ENCODE measurements at places on chromosomes 12 and 14.

GRCh38 chr12:67415473-67415872 is 146.3 kb downstream of the CAND1 start:
- DNase-seq: no peak

DNA sequence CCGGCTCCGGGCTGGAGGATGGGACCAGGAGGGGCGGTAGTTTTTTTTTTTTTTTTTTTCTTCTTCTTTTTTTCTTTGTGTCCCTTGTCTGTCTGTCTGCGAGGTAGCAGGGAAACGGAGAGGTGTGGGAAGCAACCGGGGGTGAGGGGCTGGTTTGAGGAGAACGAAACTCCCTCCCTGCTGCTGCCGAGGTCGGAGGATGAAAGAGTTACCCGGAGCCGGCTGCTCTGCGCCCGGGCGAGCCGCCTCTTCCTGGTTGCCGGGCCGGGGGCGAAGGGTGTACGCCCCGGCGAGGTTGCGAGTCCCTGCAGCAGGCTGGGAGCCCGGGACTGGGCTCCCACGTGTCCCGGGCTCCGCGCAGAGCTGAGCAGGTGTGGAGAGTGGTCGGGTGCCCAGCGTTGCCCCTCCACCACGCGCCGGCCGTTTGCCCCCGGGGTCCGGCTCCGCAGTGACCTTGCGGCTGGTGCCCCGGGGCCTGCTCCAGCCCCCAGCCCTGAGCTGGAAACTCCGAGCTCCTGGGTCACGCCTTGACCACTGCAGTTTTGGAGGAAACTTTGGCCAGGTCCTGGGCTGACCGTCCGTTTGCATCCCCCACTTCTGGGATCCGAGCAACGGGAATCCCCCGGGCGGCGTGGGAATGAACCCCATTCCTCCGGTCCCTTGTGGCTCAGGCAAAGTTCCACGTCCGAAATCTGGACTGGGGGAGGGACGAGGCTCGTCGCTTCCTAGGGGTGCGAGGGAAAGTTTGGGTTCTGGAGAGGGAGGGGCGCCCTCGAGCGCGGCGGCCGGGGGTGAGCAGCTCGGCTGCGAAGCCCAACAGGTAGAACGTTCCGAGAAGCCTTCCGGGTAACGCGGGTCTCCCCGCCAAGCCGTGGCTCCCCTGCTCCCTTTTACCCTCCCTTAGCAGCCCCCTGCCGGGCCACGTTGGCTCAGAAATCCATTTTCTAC is 1.3 kb downstream of the CHST11 start:
- DNase-seq: peak; percentile 76

- no peak for DNase-seq
Observed at GRCh38 chr12:66047411-66048021, 83.0 kb downstream of the LLPH start.

GRCh38 chr12:20127413-20127812 is 240.9 kb upstream of the PDE3A start:
- no peak for DNase-seq

DNA sequence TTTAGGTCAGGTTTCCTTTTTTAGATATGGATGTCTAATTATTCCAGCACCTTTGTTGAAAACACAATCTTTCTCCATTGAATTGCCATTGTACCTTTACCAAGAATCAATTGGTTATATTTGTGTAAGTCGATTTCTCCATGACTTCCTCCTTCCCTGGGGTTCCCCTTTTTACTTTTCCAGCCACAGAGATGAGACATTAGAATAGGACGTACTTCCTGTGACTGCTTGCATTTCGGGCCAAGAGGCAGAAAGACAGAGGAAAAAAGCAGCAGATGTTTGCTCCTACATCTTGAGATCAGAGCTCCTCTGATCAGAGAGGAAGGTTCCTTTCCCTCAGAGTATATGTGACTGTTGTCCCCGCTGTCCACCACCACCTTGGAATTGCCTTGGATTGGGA is 453.7 kb upstream of the RGS6 start:
- DNase-seq: no peak

GRCh38 chr14:91186515-91187066 is 57.9 kb downstream of the GPR68 start:
- no peak for DNase-seq

- DNase-seq: no peak
Observed at GRCh38 chr12:7915661-7916403, 20.2 kb downstream of the SLC2A3 start.

DNA sequence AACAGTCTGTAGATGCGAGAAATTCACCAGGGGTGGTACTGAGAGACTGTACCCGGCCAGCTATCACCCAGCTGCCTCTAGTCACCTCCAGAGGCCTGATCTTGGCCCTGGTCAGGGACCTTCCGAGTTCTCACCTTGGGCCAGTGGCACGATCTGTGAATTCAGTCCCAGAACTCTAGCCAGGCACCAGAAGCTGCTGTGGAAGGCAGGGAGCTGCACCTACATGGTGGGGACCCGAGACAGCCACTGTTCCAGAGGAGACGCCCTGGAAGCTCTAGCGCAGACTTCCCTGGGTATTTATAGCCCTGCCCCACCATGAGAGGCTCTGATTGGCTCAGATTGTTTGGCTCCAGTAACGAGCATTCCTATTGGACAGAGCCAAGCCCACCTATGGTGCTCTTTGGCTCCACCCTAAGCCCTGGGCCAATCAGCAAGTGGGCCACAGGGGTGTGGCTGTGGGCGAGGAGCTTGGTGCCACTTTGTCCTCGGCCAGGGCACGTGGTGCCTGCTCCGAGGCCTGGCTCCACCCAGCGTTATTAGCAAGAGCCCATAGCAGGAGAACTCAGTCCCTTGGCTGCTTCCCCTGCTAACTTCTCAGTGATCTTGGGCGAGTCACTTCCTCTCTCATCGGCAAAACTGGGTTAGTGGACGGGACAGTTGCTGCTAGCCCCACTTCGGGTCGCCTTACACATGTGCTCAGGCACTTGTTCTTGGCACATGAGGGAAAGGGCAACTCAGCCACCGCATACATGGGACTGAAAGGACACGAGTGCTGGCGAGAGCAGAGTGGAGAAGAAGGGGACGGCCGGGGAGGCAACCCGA is 89.0 kb upstream of the BCL11B start:
- no peak for DNase-seq

GRCh38 chr14:29054119-29054518 is 287.5 kb downstream of the FOXG1 start:
- no peak for DNase-seq

GRCh38 chr14:103551338-103551762 is 11.1 kb downstream of the BAG5 start:
- peak; percentile 69 for DNase-seq

GRCh38 chr12:75677522-75677921 is 166.1 kb upstream of the KRR1 start:
- DNase-seq: no peak

- DNase-seq: no peak
Observed at GRCh38 chr14:77260631-77261030, 10.4 kb downstream of the NGB start.

GRCh38 chr12:53065975-53066931 is 12.9 kb downstream of the SPRYD3 start:
- peak; percentile 85 for DNase-seq

DNA sequence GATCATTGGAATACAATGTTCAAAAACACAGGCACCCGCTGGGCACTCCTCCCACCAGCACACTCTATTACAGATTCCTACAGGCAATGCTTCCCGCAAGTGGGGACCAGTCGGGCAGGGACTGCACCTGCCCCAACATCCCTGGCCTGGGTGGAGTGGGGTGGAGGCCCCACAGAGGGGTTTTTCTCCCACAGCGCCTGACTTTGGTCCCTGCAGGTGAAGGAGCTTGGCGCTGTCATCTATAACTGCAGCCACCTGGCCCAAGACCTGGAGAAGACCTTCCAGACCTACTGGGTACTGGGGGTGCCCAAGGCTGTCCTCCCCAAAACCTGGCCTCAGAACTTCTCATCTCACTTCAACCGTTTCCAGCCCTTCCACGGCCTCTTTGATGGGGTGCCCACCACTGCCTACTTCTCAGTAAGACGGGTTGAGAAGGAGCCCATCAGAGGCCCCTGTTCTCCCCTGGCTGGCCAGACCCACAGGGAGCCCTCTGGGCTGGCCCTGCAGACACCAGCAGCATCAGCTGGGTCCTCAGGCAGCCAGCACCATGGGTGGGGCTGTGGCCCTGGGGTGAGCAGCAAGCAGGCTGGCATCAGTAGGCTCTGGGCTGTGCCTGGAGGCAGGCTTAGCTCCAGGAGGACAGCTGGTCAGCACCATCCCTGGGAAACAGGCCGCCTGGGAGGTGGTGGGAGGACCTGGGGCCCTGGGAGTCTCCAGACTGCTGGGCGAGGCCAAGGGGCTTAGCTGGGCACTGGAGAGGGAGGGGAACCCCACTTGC is 6.0 kb downstream of the PLD4 start:
- peak; percentile 65 for DNase-seq

GRCh38 chr12:121248622-121249021 is 38.7 kb downstream of the P2RX4 start:
- DNase-seq: no peak

DNA sequence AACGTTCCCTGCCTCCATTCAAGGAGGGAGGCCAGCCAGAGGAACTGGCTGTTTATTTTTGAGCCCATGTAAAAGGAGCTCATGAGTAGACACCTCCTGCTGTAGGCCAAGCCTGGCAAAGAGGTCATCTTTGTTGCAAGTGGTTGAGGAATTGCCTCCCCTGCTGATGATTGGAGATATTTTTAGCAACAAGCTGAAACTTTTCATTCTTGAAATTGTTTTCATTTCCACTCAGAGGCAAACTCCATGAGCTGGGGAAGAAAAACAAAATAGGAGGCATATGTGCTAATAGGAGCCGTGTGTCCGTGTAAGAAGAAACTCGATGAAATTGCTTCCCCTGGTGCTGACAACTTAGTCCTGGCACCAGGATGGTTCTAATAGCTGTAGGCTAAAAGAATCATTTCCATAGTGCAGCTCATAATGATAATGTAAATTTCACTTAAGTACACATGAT is 440.1 kb upstream of the FAR2 start:
- no peak for DNase-seq

DNA sequence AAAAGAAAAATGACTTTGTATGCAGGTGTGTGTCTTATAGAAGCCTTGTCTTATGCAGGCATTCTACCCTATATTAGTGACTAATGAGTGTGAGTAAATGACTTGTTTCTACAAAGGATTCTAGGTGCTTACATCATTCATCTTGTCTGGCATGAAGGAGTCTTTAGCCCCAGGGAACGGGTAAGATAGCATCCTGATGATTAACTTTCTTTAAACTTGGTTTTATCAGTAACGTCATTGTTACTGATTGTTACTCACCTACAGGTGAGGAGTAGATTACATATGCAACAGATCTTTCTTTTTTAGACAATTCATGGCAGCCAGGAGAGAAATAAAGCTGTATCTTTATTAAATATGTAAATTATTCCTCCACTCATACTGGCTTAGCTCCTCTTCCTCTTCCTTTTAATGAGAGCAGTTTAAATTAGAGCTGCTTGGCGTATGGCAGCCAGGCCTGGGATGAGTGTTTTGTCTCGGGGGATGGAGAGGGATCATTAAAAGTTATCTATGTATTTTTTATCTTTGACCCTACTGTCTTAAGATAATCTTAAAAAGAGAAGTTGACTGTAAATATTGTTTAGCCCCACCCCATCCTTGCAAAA is 57.2 kb upstream of the ATP2A2 start:
- DNase-seq: no peak

DNA sequence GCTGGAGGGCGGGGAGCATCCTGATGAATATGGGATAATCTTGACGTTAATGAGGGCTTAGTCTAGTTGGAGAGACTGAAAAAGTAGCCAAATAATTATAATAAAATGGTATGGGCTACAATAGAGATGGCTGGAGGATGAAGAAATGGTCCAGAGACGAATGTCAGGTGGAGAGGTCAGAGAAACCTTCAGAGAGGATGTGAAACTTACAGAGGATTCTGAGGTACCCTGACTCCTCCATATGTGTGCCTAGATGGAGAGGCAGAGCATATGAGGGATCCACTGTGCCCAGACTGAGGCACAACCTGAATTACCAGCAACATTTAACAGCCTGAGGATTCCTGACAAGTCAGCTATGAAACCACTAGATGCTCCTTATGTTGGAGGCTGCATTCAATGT is 417.0 kb downstream of the ATP23 start:
- no peak for DNase-seq

DNA sequence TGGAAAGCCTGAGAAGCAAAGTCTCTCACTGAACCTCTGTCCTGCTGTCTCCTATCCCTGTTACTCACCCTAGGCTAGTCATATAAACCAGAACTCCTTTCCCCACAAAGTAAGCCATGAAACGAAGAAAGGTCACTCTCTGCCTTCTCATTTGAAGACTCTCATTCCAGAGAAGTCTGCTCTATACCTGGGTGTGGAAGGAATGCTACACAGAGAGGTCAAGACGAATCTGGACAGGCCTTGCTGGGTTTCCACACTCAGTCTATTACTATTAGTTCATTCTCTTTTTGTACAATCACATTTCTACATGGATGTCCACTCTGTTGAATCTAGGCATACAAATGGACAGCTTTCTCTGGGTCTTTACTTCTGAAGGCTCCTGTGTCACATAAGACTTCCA is 2.4 kb upstream of the AEBP2 start:
- no peak for DNase-seq

GRCh38 chr12:464484-465267 is 4.9 kb downstream of the B4GALNT3 start:
- no peak for DNase-seq

DNA sequence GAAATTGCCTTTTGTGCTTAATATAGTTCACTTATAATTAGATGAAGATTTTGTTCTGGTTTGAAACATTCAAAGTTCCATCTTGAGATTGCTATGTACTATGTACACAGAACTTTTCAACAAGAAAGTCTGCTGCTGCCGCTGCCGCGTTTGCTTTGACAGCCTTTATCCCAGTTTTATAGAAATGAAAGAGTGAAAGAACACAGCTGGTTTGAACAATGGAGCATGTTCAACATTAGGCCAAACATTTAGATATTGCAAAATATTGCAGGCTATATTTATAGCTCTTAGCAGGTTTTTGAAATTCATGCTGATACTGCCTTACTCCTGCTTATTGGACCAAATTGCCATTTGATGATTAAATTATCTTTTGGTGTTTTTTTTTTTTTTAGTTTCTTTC is 299.8 kb upstream of the PRKD1 start:
- no peak for DNase-seq

- no peak for DNase-seq
Observed at GRCh38 chr14:76007852-76008251, 22.3 kb downstream of the IFT43 start.

DNA sequence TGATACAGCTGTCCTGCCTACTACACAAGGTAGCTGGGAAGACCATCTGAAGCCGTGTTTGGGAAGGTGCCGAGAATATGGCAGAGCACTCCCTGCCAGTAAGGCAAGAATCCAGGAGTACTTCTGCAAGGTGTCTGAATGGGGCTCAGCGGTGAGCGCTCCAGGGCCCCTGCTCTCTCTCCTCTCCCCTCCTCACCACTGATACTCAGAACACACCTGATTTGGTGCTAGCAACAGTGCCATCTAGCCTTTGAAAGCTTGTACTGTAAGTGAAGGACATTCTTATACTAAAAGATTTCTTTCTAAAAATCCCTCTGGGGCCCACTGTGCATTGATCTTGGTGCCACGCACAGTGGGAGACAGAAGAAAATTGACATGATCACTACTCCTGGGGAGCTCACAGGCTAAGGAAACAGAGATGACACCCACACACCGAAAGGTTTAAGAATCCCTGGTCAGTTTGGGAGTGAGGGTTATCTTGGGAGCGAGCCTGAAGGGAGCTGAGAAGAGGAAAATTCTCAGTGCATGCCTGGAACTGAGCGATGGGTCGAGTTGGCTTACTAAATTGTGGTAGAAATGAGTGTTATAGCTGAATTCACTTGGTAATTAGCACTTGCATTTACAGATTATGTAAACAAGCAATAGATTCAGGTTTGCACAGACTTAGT is 216.9 kb downstream of the NTF3 start:
- no peak for DNase-seq

GRCh38 chr14:34930591-34931091 is 52.2 kb upstream of the SRP54 start:
- no peak for DNase-seq

Measured in upper lobe of right lung (tissue), 1 donor.